ENCODE measurements at places on chromosomes 5 and 9.

DNA sequence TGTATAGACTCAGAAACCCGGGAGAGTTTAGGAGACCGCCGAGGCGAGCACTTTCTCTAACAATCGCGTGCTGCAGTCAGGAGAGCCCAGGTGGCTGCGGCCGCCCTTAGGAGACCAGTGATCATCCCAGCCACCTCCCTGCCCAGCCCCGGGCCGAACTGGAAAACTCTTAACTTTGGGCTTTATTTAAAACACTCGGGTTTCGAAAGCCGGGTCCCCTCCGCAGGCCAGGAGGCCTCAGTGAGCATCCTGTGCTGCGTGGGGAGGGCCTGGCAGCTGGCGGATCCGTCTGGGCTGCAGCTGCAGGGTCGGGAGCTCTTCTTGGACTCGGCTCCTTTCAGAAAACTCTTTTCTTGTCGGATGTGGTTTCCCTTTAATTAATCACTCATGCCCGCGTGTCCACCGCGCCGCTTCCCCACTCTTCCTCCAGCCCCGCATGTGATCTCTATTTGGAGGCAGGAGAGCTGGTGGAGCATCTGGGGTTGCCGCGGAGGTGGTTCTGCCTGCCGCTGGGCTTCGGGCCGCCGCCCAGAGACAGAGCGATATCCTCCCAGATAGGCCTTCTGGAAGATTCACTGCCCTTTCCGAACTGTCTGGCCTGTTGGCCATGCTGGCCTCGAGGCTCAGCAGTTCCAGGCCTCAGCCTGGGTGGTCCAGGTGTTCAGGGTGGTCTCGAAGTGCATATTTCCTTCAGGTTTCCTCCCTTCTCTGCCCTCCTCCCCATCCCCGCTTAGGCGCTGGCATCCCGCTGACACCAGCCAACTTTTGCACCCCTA lies 59.5 kb downstream of the TMEM174 start:
- no peak for DNase-seq

GRCh38 chr5:151784141-151784540 lies 12.4 kb downstream of the G3BP1 start:
- DNase-seq: no peak

DNA sequence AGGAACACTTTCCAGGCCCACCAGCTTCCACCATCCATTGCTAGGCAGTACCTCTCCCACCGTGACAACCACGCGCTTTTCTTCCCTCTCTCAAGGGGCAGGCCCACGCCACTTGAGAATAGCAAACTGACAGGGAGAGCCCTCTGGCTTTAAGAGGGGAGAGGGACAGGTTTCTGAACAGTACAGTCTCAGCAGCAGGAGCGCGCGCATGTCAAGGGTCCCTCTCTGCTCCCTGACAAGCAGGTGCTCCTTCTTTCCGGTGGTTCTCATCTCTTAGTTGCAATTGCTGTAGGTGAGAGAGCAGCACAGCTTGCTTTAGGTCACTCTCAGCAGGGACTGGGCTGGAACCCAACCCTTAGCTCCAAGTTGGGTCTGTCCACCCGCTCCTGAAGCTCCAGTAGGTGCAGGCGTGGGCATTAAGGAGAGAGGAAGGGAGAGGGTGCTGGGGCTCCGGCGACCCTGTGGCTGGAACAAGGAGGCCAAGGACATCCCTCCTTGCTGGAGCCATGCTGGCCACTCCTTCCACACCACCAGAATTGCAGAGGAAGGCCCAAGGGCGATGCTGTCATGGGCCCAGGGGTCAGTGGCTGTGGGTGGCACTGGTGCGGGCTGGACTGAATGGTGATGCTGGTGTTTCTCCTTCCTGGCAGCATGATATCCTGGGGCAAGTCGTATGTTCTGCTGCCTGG lies 9.0 kb upstream of the PHF2 start:
- no peak for DNase-seq

- DNase-seq: no peak
Observed at GRCh38 chr9:122848256-122848943, 20.0 kb upstream of the PDCL start.

GRCh38 chr5:60687927-60688720 lies 11.8 kb downstream of the DEPDC1B start:
- DNase-seq: no peak

GRCh38 chr5:152956943-152957613 lies 533.4 kb upstream of the GRIA1 start:
- no peak for DNase-seq

GRCh38 chr5:1437226-1437829 lies 7.9 kb downstream of the SLC6A3 start:
- no peak for DNase-seq

- DNase-seq: no peak
Observed at GRCh38 chr9:87850391-87850790, 32.3 kb upstream of the SPATA31E1 start.

GRCh38 chr9:113796646-113797426 lies 79.3 kb upstream of the ZNF618 start:
- DNase-seq: no peak

DNA sequence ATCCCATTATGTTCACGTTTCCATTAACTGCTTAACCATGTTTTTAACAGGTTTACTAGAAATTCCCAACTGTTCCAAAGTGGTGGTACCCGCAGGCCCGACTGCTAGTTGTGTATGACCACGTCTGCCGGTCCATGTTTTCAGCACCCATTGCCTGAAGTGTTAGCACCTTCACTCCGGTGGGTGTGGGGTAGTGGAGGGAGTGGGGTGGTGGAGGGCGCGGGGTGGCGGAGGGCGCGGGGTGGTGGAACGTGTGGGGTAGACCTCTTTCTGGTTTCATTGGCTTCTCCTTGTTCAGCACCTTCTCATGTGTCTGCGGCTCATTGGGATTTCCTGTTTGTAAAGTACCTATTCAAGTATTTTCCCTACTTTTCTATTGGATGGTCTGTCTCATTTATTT lies 37.7 kb downstream of the TPPP start:
- no peak for DNase-seq

- no peak for DNase-seq
Observed at GRCh38 chr9:36889844-36890243, 144.2 kb downstream of the PAX5 start.

DNA sequence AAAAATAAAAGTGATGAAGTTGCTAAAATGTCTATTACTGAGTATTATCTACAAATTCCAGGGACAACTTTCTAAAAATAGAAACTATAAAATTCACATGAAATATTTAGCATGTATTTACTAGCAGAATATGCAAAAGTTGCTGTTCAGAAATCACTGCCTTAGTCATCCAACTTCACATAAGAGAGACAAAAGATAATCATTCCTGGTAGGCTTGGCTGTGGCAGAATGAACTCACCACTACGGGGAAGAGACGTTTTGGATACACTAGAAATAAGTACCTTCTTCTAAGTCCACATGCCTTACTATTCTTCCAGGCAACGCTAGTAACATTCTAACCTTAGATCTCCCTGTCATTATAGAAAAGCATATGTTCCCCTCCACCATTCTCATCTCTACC lies 272.2 kb downstream of the BNC2 start:
- DNase-seq: no peak

- no peak for DNase-seq
Observed at GRCh38 chr5:144315994-144316634, 145.4 kb downstream of the KCTD16 start.

DNA sequence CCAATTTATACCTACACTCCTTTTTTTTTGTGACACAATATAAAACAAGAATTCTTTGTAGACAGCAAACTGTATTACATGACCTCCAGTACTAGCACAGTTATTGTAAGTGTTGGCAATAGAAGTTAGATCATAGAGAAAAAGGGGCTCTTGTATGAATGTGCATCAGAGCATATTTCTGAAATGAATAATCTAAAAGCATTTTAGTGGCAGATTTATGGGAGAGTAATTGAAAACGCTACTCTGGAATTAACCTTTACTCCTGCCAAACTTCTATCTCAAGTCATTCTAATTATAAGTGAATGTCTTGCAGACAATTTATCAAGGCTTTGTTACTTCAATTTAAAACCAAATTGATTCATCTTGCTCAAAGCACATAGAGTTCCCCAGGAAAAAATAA lies 968.1 kb downstream of the TAF11L14 start:
- no peak for DNase-seq

DNA sequence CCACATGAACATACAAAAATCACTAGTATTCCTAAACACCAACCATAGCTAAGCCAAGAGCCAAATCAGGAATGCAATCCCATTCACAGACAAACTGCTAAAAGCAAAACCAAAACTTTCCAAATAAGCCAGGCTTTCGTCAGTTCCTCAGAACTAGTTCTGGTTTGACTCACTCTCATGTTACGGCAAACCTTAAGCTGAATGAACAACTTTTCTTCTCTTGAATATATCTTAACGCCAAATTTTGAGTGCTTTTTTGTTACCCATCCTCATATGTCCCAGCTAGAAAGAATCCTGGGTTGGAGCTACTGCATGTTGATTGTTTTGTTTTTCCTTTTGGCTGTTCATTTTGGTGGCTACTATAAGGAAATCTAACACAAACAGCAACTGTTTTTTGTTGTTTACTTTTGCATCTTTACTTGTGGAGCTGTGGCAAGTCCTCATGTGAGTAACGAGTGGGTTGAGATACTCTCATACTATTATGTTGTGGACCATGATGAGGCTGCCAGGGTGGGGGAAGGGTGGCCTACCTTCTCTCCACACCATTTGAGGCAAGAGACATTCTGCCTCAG lies at the start of gene PDCD1LG2:
TSS of gene PDCD1LG2 (plus strand) at position 172 of the 572 bp plus-strand sequence. CDS start 12,016 bp downstream, outside the sequence.
- DNase-seq: no peak

GRCh38 chr9:70290626-70291025 lies 31.8 kb downstream of the SMC5 start:
- DNase-seq: no peak

DNA sequence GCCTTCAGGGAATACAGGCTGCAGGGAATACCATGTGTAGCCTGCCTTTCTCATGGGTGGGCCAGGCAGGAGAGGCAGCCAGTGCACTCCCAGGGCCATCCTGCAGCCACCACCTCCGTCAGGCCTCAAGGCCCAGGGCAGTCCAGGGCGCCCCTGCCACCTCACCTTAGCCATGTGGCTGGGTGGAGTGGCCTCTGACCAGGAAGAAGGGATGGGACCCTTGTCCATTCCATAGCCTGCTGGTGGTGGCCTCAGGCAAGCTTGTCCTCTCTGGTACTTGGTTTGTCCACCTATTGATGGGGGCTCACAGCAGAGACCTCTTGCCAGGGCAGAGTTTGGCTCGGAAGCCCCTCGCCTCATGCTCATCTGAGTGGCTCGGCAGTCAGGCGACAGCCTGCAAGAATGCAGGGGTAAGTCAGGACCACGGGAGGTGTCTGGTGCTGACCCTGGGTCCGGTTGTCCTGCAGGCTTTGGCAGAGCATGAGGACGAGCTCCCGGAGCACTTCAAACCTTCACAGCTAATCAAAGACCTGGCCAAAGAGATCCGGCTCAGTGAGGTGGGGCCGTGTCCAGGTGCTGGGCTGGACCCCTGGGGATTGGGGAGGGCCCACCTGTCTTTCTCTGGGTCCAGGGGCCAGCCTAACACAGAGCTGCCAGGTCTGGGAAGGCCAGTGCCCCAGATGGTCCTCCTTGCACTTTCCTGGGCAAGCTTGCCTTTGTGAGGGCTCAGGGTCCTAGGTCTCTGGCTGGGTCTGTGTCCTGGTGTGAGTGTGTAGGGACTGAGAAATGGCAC lies 82.9 kb downstream of the PHF2 start:
- no peak for DNase-seq

- no peak for DNase-seq
Observed at GRCh38 chr9:91207397-91207728, 154.4 kb downstream of the AUH start.

DNA sequence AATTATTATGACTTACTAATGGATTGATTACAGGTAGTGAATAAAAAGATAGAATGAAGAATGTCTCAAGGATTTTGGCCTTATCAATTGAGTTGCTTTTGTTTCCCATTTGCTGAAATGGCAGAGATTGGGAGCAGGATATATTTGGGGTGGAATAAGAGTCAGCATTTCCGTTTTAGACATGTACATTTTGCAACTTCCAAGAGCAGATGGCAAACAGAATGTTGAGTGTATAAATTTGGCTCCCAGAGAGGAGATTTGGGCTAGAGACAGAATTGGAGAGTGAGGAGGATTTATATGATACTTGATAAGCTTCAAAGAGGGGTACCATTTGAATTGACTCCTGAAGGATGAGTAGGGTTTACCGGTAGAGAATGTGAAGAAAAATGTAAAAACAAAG lies 437.9 kb upstream of the PAPPA start:
- no peak for DNase-seq

- DNase-seq: no peak
Observed at GRCh38 chr9:115357821-115358220, 239.9 kb upstream of the TNC start.

DNA sequence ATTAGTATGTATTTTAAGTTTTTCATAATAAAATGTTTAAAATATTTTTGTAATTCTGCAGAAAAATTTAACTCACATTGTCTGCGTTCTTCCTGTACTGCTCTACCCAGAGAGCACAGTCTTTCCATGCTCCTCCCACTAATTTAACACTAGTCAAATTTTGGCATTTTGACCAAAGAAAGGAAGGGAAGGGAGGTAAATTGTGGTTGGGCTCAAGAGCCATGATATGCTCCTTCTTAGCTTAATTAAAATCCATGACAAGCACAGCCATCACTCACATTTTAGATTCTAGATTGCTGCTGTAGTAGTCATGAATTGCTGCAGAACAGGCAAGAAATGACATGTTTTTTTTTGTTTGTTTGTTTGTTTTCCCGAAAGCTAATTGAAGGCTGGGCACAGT lies 98.4 kb downstream of the NLN start:
- no peak for DNase-seq

GRCh38 chr9:137496601-137497375 lies 37.7 kb upstream of the NSMF start:
- no peak for DNase-seq

- DNase-seq: no peak
Observed at GRCh38 chr5:96067894-96068614, 106.4 kb upstream of the ELL2 start.

GRCh38 chr9:118532592-118532991 lies 828.4 kb downstream of the TLR4 start:
- no peak for DNase-seq

DNA sequence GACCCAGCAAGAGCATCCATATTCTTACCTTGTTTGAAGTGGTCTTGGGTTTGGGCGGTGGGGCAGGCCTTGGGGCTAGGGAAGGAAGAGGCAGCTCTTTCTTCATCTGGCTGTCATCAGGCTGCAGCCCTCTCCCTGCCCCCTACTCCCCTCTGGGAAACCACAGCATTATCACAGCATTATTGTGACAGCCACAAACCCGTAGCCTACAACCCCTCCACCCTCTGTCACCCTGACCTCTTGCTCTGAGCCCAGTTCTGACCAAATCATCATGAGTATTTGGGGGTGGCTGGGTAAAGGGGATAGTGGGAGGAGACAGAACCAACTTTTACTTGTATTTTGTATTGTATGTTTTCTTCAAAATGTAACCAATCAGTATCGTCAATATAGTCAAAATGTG lies 94.3 kb upstream of the ARRDC3 start:
- DNase-seq: no peak

GRCh38 chr9:89422151-89422975 lies 75.5 kb downstream of the SEMA4D start:
- DNase-seq: no peak
